ENCODE measurements at places on chromosomes 3 and 15.

DNA sequence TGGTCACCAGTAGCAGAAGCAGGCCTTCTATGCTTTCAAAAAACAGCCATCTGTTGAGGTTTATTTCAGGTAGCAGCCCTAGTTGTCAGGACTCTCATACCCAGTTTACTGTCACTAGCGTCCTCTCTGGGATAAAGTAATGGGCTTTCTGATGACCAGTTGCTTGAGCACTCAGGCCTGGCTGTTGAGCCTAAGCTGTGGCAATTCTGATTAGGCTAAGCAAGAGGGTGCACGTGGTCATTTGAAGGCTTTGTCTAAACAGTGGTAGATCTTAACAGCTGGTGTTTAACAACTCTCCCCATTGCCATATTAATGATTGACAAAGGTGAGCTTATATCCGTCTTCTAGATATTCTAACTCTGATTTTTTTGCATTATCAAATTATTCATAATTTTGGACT, 132.9 kb upstream of the TMCO5A start:
- no peak for DNase-seq

DNA sequence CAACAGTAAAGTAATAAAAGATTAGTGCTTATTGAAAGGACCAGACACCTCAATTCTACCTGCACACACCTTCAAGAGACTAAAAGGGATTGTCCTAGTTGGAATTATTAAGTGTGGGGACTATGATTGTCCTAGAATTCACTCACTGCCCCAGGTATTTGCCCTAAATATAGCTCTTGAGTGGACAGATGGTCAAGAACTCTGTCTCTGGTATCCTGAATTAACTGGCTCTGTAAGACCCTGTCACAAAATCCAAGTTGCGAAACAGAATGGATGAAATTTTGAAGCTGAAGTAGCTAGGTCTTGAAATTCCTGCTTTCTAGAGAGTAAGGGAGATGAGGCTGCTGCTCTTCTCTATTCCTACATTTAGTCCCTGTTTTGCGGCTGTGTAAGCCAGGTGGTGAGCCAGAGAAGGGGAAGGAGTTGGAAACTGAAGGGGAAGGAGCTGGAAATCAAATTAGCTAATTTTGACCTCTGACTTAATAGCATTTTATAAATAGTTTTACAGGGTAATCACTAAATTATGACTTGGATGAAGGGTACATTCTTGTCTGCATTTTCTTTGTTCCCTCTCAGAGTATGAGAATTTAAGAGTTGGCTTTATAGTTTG, 34.5 kb downstream of the KBTBD12 start:
- DNase-seq = no peak

DNA sequence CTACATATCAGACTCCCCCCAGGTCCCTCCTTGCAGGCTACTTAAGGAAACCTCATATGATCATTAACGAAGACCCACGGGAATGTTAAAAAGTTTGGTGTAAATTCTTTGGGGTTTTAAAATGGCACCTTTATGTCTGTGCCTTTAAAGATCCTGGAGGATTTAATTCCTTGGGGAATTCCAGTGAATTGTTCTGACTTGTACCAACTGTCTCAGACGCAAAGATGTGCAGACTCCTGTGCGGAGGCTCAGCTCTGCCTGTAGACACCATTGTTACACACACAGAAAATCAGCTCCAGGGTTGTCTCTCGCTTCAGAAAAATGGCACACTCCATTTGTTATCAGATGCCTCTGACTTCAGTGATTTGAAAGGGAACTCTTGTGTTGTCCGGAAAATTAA, 414.4 kb upstream of the CFAP20DC start:
- DNase-seq = no peak

GRCh38 chr3:53822331-53822741, 23.9 kb downstream of the CHDH start:
- no peak for DNase-seq

DNA sequence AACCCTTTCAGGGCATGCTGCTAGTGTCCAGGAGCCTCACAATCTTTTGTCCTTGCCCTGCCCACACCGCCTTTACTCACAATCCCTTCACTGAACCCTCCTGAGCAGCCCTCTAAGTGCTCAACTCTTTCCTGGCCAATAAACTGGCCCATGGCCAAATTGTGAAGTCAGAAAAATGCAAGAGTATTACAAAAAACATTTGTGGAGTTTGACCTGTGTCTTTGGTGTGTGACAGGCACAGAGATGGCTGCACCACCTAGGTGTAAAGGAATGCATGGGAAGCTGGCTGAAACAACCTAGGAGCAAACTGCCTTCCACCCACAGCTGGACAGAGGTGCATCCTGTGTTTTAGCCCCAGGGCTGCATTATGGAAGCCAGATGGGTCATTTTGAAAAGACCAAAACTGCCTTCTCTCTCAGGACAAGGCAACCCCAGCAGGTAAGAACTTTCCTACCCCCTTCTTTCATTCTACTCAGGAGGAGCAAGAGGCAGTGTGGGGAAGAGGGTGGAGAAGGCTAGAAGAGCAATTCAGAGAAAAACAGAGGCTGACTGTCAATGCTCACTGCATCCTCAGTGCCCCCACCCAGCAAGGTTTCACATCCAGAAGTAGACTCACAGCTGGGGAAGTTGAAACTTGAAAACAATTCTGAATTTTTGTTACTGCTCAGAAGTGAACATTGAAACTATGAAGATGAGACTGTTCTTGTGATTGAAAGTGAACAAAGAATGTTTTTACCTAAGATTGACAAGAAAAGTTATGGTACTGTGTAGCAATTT, 78.6 kb downstream of the TRIM42 start:
- DNase-seq = no peak

DNA sequence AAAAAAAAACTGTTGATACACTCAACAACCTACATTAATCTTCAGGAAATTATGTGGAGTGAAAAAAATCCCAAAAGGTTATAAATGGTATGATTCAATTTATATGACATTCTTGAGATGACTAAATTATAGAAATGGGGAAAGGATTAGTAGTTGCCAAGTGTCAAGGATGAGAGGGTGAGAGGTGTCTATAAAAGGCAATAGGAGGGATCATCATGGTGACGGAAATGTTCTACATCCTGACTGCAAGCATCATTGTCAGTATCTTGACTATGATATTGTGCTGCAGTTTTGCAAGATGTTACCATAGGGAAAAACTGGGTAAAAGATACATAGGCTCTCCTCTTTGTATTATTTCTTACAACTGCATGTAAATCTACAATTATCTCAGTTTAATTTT, 125.6 kb downstream of the FRMD5 start:
- no peak for DNase-seq

DNA sequence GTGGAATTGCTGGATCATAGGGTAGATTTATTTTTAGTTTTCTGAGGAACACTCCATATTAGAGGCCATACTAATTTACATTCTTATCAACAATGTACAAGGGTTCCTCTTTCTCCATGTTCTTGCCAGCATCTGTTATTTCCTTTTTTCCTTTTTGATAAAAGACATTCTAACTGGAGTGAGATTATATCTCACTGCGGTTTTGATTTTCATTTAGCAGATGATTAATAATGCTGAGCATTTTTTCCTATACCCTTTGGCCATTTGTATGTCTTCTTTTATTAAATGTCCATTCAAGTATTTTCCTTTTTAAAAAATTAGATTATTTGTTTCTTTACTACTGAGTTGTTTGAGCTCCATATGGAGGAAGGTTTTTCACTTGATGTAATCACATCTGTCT, 1189.5 kb downstream of the ZPLD1 start:
- DNase-seq = no peak

GRCh38 chr15:95292785-95293450, 1037.6 kb upstream of the NR2F2 start:
- DNase-seq = no peak

GRCh38 chr3:20038699-20039465, 1.4 kb upstream of the KAT2B start:
- DNase-seq = no peak
